ENCODE measurements at places on chromosomes 16 and 17. TPM values are rescaled to one million over a fixed set of nuclear protein-coding genes. Genes with fewer than 3 reads are reported as not detected.

GRCh38 chr17:47705536-47706530 lies 11.9 kb downstream of the TBKBP1 start:
- DNase-seq, result no peak
- H3K4me3 ChIP-seq, result peak overlapping the region; percentile 64
- no peaks in the 10 kb centered on the region for H3K27me3 ChIP-seq
- H3K27ac ChIP-seq, result peak overlapping the region; percentile 82

GRCh38 chr17:80921159-80921558 lies 70.5 kb upstream of the CHMP6 start:
- no peaks in the 10 kb centered on the region for H3K27me3 ChIP-seq
- H3K4me3 ChIP-seq, result no peak overlapping the region
- H3K36me3 ChIP-seq, result no peaks in the 10 kb centered on the region
- H3K4me1 ChIP-seq, result no peaks in the 10 kb centered on the region
- no peak overlapping the region for H3K27ac ChIP-seq

DNA sequence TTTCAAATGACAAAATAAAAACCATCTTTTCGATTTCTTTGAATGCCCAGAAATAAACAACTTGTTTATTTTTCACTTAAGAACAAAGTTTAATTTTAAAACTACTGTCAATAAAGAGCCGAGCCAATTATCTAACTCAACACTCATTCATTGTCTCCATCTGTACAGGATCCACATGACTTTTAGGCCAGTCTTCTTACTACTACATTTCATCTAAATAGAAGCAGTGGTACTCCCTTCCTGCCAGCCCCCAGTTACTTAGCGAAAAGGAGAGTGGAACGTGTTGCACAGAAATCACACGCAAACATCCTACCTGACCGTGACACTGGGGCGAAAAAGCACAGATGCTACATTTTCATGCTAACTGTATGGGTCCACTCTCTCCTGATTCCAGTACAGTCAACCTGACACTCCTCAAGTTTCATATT lies 1.2 kb downstream of the GNA13 start:
- H3K4me3 ChIP-seq, result peak overlapping the region; percentile 94
- H3K4me1 ChIP-seq, result peaks cover 35% of the 10 kb centered on the region
- H3K36me3 ChIP-seq, result peaks cover 30% of the 10 kb centered on the region
- DNase-seq, result no peak

DNA sequence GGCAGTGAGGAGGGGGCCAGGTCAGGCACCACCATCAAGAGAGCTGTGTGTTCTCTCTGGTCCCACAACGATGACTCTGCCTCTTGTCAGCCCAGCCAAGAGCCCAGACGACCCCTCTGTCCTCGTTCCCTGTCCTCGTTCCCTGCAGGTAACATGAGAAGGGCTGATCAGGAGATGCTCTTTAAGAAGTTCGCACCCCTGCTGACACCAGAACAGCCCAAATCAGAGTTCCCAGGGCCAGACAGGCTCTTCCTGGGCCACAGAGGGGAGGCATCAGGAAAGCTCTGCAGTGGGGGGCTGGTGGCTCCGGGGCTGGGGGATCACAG lies 13.5 kb upstream of the DNAI2 start:
- H3K27ac ChIP-seq, result no peak overlapping the region
- H3K27me3 ChIP-seq, result no peaks in the 10 kb centered on the region
- H3K4me3 ChIP-seq, result no peak overlapping the region
- no peaks in the 10 kb centered on the region for H3K36me3 ChIP-seq
- DNase-seq, result no peak

GRCh38 chr16:72203401-72203800 lies 31.4 kb upstream of the PMFBP1 start:
- H3K27ac ChIP-seq, result peak overlapping the region; percentile 89
- peaks cover 6% of the 10 kb centered on the region for H3K27me3 ChIP-seq
- peaks cover 27% of the 10 kb centered on the region for H3K4me1 ChIP-seq
- H3K4me3 ChIP-seq, result peak overlapping the region; percentile 77

- DNase-seq, result no peak
- H3K27me3 ChIP-seq, result no peaks in the 10 kb centered on the region
- peaks cover 23% of the 10 kb centered on the region for H3K4me1 ChIP-seq
- H3K27ac ChIP-seq, result no peak overlapping the region
Measured at GRCh38 chr17:75460295-75460694, 3.9 kb downstream of the TMEM94 start.

- no peak for DNase-seq
- H3K36me3 ChIP-seq, result no peaks in the 10 kb centered on the region
- no peak overlapping the region for H3K4me3 ChIP-seq
- H3K4me1 ChIP-seq, result no peaks in the 10 kb centered on the region
Measured at GRCh38 chr16:23333034-23333579, 31.0 kb downstream of the SCNN1B start.

- no peak overlapping the region for H3K4me3 ChIP-seq
- no peak for DNase-seq
- no peak overlapping the region for H3K27ac ChIP-seq
- peaks cover 25% of the 10 kb centered on the region for H3K27me3 ChIP-seq
Measured at GRCh38 chr17:47275245-47275984, 21.8 kb downstream of the ITGB3 start.

- no peak for DNase-seq
- no peaks in the 10 kb centered on the region for H3K4me1 ChIP-seq
- H3K36me3 ChIP-seq, result no peaks in the 10 kb centered on the region
- H3K27ac ChIP-seq, result no peak overlapping the region
- no peak overlapping the region for H3K4me3 ChIP-seq
Measured at GRCh38 chr16:471353-472198, 46.1 kb downstream of the RAB11FIP3 start.

Gene TEKT5
- total RNA-seq, result not detected

Gene GRB7
- total RNA-seq, result 0.61 TPM

Gene SDR42E1
- total RNA-seq, result 12.5 TPM

Gene NHLRC4
- total RNA-seq, result 3.0 TPM
